ENCODE measurements at places on chromosomes 4 and X.

DNA sequence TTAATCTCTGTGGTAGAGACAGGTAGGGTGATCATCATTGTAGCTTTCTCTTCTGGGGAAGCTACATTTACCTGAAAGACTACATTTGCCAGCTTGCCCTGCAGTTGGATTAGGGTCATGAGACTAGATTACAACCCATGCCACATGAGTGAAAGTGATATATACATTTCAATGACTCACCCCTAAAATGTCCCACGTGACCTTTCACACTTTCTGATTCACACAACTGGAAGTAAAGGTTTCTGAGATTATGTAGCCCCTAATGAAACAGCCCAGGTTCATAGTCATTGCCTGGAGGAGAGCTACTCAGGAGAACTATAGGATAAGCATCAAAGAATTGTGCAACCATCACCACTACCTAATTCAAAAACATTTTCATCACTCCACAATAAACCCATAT is 17.8 kb downstream of the PDCL2 start:
- no peak for DNase-seq

- no peak for DNase-seq
Measured at GRCh38 chr4:187309456-187309855, 585.8 kb upstream of the FAT1 start.

DNA sequence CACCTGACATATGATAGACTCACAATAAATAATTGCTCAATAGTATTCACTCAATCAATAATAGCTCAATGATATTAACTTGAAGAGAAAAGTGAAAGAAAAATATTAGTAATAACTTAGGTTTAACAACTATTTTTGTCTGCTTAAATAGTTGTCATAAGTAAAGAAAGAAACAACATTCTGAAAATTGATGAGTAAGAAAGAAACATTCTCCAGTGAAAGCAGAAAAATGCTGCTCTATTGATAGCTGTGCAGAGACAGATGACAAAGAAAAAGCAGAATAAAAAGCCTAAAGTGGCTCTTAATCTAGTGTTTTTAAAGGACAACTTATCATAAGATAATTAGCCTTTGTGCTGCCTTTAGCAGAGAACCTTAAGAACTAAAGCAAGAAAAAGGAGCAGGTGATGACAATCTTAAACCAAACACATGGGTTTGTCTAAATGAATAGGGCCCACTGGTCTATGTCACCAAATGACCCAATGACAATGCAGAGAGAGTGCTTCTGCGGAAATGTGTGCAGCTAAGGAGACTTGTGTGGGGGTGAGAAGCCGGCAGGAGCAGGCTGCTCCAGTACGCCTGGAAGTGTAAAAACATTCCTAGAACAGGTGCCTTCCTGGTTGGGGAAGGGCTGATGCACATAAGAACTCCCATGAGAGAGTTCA is 13.2 kb downstream of the HS3ST1 start:
- no peak for DNase-seq

- no peak for DNase-seq
Measured at GRCh38 chr4:85600501-85600900, 125.6 kb downstream of the ARHGAP24 start.

DNA sequence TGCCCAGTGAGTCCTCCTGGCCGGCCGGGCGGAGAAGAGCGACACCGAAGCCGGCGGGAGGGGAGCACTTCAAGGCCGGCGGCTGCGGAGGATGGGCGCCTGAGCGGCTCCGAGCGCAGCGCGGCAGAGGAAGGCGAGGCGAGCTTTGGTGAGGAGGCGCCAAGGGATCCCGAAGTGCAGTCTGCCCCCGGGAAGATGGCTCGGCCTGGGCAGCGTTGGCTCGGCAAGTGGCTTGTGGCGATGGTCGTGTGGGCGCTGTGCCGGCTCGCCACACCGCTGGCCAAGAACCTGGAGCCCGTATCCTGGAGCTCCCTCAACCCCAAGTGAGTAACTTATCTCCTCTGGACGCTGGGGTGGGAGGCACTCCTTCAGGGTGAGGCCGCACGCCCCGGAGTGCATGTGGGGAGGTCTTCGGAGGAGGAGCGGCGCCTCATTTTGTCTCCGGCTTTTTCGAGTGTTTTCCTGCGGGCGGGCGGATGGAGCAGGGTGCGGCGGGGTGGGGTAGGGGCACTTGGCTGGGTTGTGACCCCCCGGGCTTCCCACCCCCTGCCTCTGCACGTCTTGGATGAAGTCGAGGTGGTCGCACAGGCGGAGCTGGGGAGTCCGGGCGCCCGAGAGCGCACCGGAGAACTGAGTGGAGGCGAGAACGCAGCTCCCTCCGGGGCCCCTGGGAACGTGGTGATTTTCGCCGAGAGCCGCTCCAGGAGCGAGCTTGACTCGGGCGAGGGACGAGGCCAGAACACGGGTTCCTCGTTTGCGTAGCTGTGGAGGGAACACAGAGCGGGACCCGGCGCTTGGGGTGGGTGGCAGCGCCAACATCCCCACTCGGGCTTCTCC is 979 bp downstream of the EFNB1 start:
- peak; percentile 16 for DNase-seq

DNA sequence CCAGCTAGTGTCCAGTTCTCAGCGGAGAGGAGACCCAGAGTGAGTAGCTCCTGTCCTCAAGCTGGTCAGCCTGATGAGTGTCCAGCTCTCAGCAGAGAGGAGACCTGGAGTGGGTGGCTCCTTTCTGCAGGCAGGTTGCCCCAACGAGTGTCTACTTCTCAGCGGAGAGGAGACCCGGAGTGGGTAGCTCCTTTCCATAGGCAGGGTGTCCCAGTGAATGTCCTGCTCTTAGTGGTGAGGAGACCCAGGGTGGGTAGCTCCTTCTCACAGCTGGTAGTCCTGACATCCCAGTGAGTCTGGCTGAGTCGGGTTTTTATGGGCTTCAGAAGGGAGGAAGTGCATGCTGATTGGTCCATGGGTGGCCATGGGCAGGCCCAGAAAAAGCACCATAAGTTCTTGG is 55.7 kb upstream of the NUDT6 start:
- DNase-seq: no peak

GRCh38 chrX:55638933-55639332 is 15.7 kb downstream of the FOXR2 start:
- DNase-seq: no peak

GRCh38 chr4:163173713-163174112 is 7.0 kb upstream of the NAF1 start:
- DNase-seq: no peak

DNA sequence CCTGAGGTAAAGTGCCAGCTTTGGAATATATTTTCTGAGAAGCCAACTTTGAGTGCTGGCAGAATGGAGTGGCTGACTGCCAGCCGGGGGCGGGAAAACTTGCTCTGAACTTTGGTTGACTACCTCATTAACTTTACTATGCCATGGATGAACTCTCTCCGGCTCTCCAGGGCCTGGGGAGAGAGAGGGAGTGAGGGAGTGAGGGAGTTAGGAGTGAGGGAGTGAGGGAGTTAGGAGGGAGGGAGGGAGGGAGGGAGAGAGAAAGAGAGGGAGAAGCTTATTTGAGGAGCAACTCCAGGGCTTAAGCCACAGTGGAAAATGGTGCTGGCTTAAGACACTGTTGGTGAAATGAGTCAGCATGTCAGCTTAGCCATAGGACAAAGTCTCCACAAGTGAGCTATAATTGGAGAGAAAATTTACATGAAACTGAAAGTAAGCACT is 280.9 kb upstream of the RPS6KA3 start:
- no peak for DNase-seq

GRCh38 chrX:151176231-151176750 is at the start of gene GPR50:
TSS of gene GPR50 (plus strand) at chrX:151176584. CDS start at chrX:151176722, 138 bp downstream.
- no peak for DNase-seq

- no peak for DNase-seq
Measured at GRCh38 chr4:189374176-189374575, 566.5 kb upstream of the FRG1 start.

DNA sequence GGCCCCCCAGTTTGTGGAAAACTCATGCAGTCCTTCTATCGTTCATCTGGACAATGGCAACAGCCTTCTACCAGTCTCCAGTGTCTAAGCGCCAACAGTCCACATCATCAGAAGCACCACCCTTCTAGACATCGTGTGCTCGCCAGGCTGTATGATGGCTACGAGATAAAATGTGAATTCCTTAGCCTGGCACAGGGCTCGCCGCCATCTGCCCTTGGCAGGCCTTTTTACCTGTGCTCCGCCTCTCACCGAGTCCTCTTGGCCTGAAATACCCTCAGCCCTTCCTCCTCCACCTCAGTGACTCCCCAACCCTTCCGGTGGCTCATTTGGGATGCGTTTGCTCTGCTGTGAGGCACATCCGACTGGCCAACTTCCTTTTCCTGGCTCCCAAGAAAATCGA is 15.9 kb upstream of the STS start:
- DNase-seq: no peak

DNA sequence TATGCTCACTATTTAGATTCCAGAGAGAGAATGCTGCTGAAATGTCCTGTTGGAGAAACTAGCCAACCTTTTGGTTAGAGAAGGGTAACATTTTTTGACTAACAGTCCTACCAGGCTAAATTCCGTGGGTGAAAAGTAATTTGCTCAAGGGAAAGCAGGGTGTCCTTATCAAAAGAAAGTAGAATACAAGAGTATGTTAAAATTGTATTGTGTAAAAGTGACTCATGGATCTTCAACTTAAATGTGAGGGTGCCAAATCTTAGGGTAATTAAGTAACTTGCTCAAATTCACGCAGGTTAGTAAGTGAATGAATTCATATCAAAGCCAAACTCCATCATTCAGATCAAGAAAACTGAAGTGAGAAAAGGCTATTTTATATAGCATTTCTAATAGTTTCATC is 81.7 kb downstream of the PCDH7 start:
- DNase-seq: no peak

DNA sequence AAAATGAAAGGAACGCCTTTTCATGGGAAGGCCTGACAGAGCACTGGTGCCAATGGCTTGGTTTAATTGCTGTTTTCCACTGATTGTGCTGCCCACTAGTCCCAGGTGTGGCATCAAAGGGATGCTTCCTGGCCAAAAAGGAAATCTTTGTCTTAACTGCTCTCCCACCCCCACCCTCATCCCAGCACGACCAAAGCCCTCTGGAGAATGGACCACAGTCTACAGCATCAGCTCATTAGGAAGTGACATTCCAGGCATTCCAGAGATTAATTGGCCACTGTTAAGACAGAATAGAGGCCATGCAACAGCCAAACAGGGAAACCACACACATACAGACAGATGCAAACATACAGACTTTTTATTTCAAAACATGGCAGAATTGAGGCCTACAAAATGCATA is 143.2 kb downstream of the LHFPL1 start:
- no peak for DNase-seq

GRCh38 chr4:10205223-10205622 is 88.6 kb upstream of the WDR1 start:
- no peak for DNase-seq

DNA sequence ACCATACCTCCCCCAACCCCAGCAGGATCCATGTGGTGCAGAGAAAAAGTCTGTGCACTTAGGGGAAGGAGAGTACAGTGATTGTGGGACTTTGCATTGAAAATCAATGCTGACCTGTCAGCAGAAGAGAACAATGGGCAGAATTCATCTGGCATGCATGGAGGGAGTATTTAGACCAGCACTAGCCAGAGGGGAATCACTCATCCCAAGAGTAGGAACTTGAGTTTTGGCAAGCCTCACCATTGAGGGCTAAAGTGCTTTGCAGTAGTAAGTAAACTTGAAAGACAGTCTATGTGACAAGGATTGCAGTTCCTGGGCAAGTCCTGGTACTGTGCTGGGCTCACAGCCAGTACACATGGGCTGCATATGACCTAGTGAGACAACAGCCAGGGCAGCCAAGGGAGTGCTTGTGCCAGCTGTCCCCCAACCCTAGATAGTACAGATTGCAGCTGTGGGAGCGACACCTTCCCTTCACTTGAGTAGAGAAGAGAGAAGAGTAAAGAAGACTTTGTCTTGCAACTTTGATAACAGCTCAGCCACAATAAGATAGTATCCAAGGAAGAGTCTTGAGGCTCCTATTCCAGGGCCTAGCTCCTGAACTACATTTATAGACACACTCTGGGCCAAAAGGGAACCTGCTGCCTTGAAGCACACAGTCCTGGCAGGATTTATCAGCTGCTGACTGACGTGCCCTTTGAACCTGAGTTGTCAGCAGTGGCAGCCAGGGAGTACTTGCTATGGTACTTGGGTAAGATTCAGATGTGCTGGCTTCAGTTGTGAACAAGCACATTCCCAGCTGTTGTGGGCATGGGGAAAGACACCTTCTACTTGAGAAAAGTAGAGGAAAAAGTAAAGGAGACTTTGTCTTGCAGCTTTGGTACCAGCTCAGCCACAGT is 48.7 kb downstream of the HDX start:
- DNase-seq: no peak

GRCh38 chrX:57899064-57899463 is 11.2 kb downstream of the ZXDA start:
- no peak for DNase-seq

GRCh38 chrX:104430072-104430741 is 135.8 kb upstream of the IL1RAPL2 start:
- no peak for DNase-seq

- DNase-seq: no peak
Measured at GRCh38 chrX:40485102-40485826, 95.5 kb upstream of the ATP6AP2 start.

- no peak for DNase-seq
Measured at GRCh38 chr4:139278485-139278884, 1.5 kb downstream of the MGARP start.

DNA sequence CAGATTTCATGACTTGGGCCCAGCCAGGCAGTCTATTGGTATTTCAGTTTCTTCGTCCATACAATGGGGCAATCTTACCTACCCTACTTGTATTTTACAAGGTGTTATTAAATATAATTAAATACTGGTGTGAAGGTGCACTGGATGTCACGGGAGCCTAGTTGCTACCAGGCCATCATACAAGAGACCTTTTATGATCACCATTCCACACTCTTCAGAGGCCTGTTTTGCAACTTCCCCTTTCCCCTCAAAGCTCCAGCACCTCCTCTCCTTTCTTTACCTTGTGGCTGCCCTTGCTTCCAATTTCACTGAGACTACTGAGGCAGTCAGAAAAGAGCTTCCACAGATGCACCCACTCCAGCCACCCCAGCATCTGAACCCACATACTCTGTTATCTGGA is 93.8 kb upstream of the HELT start:
- DNase-seq: no peak

- DNase-seq: no peak
Measured at GRCh38 chrX:30483996-30484395, 93.6 kb downstream of the TASL start.

DNA sequence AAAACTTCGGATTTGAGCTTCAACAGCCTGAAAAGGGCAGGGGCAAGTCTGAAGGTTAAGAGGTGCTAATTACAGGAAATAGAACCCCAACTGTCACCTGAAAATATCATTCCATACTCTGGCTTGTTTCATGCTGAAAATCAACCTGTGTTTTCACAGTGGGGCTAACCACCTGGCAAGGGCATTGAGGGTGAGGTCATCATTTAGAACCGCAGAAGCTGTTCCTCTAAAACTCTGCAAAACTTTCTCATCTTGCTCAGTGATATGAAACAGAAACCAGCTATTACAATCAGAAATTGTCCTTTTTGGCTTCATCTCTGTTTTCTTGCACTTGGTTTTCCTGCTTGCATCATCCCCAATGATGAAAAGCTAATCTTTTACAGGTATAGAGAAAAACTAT is 247.6 kb downstream of the DCLK2 start:
- no peak for DNase-seq

Data from GM12892 (cell line).